ENCODE measurements at places on chromosomes 6 and 20.

DNA sequence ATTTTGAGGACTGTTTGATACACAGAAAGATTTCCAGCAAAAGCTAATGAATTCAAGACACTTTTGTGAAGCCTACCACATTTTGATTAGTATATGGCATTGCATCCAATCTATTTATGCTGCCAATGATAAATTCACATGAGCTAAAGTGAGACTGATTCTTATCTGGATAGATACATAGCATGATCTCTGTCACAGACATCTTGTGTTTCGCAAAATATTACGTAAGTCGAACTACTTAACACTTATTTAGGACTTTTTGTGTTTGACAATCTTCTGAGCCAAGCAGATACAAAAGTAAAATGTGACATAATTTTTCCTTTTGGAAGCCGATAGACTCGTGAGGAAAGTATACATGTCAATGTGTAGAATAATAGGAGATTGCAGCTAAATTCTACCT, 251.6 kb downstream of the HACE1 start:
- DNase-seq = no peak

DNA sequence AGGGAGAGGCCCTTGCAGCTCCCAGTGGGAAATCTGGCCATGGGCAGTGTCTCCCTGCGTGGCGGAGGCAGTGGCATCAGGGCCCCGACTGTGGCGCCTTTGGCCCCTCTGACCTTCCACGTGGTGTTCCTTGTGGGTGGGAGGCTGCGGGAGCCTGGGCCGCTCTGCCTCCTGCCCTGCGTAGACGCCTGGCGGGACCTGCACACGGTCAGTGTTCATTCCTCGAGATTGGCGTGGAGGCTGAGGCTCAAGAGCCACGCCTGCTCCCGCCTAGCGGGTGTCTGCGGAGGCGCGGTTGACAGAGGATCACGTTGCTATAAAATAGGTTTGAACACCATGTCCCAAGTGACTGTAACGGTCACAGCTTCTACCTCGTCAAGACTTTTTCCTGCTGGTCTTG, 14.0 kb downstream of the COL9A3 start:
- no peak for DNase-seq

GRCh38 chr20:62217913-62218773, 1.9 kb downstream of the HRH3 start:
- no peak for DNase-seq

DNA sequence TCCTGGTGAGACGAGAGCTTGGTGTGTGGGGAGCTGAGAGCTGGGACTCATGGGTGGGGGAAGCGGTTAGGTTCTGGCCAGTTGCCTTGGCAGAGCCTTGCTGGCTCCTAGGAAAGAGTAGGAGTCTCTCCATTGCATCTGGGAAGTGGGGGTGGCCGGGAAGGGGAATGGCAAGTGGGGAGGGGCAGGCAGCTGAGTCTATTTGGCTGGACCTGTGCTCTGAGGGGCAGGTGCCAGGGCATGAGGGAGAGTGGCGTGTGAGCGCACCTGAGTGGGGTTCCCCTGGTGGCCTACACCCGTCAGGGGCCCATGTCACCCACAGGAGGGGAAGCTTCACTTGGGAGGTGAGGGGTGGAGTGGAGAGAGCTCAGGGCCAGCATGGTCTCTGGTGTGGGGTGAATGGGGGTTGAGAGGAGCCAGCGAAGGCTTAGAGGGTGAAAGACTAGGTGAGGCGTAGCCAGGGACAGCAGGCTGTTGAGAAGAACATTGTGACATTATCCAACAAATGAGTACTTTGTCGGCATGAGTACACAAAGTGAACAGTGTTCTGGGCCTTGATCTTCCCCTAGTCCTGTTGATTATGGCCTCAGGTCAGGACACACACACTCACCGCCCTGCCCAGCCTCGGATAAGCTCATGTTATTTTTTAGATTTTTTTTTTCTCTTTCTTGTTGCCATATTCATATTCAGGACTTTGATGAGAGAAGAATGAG, 59.8 kb downstream of the FAM120B start:
- DNase-seq = no peak

DNA sequence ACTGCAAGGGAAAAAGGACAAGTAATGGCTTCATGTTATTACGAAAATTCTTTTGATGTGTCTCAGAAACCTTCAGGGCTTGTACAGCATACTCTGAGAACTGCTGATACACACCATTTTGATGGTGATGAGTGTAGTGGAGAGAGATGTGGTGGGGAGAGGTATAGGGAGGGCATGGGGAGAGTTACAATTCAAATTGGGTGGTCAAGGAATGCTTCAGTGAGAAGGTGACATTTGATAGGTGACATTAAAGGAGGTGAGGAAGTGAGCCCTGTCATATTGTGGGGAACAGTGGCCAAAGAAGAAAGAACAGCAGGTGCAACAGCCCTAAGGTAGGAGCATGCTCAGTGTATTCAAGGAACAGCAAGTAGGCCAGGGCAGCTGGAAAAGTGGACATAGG, 318.9 kb downstream of the CLIC5 start:
- DNase-seq = no peak

GRCh38 chr6:100999034-100999597, 118.0 kb upstream of the ASCC3 start:
- DNase-seq = no peak

- DNase-seq = no peak
Observed at GRCh38 chr20:652615-653109, 338 bp downstream of the SRXN1 start.

- no peak for DNase-seq
Observed at GRCh38 chr6:5054245-5054873, 30.8 kb upstream of the PPP1R3G start.

DNA sequence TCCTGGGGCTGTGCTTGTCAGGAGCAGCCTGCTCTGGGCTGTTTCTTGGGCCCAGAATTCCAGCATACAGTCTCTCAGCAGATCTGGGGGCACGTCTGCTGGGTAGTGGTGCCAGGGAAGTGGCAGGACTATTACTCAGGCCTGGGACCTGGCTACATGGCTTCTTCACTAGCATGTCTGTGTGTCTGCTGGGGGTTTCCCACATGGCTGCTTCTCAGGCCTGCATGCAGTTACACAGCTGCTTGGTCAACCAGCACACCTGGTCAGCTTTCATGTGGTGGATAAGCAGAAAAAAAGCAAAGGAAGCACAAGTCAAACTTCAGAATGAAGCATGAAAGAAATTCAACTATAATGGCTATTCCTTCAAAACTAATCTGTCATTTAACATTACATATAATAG, 316.2 kb upstream of the NOX3 start:
- DNase-seq = no peak
